ENCODE measurements at places on chromosomes 4 and X.

GRCh38 chr4:107442538-107443111, 277.4 kb downstream of the PAPSS1 start:
- DNase-seq = no peak

DNA sequence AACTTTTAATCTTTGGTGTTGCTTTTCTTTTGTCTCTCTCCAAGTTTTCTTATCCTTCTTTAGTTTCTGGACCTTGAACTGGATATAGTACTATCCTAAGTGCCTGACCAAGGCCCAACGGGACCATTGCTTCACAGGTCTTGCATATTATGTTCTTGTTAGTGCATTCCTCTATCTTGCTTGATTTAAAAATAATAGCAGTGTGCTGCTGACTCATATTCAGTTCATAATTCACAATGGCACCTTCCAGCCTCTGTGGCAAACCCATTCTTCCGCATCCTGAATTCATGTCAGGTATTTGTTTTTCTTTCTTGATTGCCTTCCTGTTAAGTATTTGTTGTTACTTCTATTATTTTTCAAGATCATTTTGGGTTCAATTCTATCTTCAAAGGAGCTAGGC, 197.1 kb upstream of the GIMD1 start:
- no peak for DNase-seq

GRCh38 chrX:64204701-64205440, 637 bp downstream of the AMER1 start:
- DNase-seq = no peak

GRCh38 chrX:110082161-110082560, 79.2 kb downstream of the TMEM164 start:
- DNase-seq = peak; percentile 32
